ENCODE measurements at places on chromosomes 2 and 18.

DNA sequence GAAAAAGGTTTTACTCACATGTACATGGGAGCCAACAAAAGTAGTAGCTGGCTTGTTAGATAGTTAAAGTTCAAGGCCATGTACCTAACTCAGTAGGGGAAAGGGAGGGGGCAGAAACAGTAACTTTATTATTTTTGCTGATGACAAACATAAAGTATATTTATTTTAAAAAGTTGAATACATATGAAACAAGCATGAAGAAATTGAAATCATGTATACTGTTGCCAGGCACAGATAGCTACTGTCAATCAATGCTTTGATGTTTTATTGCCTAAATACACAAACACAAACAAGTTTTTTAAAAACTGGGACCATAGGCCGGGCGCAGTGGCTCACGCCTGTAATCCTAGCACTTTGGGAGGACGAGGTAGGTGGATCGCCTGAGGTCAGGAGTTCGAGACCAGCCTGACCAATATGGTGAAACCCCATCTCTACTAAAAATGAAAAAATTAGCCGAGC is 7.6 kb upstream of the PSD4 start:
- H3K27ac ChIP-seq, result no peak overlapping the region
- H3K27me3 ChIP-seq, result no peaks in the 10 kb centered on the region
- H3K4me3 ChIP-seq, result no peak overlapping the region
- no peaks in the 10 kb centered on the region for H3K36me3 ChIP-seq
- no peaks in the 10 kb centered on the region for H3K4me1 ChIP-seq

- no peak for DNase-seq
- H3K27ac ChIP-seq, result no peak overlapping the region
- H3K4me1 ChIP-seq, result no peaks in the 10 kb centered on the region
- H3K27me3 ChIP-seq, result no peaks in the 10 kb centered on the region
- H3K36me3 ChIP-seq, result no peaks in the 10 kb centered on the region
- no peak overlapping the region for H3K4me3 ChIP-seq
Observed at GRCh38 chr18:8008033-8008432, 440.9 kb downstream of the PTPRM start.

GRCh38 chr2:201116115-201116958 is at the start of gene CFLAR:
TSS of gene CFLAR (plus strand) at chr2:201116164. CDS start at chr2:201129866, 13,702 bp downstream.
- H3K27ac ChIP-seq, result peak within 1 kb of the TSS; percentile 100
- H3K36me3 ChIP-seq, result no peaks in the 10 kb centered on the region
- peak within 1 kb of the TSS; percentile 98 for H3K4me3 ChIP-seq
- no peaks in the 10 kb centered on the region for H3K27me3 ChIP-seq

DNA sequence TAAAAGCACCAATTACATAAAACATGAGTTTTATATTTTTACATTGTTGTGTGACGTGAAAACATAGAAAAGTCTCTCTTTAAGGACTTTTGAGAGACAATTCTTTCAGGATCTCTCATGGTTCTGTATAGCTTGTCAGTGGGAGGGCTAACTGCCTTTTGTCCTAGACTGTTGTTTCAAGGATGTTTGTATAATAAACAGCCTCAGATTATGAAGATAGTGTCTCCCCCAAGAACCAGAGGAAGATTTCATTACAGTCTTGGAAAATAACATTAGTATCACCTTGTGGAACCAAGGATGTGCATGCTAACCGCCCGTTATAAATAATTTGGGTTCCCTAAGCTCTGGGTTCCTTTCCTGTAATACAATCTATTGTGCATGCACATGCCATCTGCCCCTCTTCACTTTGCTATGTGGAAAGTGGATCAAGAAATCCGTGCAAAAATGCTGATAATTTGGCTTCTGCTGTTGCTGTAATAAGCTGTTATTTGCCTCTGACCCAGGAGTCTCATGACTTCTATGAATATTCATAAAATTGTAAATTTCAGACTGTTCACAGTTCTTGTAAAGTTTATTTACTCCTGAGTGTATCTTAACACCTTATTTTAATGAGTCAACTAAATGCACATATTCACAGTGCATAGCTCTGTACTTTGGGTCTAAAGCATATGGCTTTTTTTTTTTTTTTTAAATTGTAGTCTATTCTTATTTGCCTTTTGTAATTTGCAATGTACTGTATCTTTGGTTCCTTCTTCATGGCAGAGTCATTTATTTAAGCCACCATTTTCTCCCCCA is 265.5 kb downstream of the PTH2R start:
- DNase-seq, result no peak
- no peaks in the 10 kb centered on the region for H3K27me3 ChIP-seq
- no peaks in the 10 kb centered on the region for H3K36me3 ChIP-seq
- H3K4me3 ChIP-seq, result no peak overlapping the region
- no peaks in the 10 kb centered on the region for H3K4me1 ChIP-seq

GRCh38 chr2:40372283-40372985 is 79.5 kb downstream of the SLC8A1 start:
- H3K27ac ChIP-seq, result peak overlapping the region; percentile 56
- H3K27me3 ChIP-seq, result no peaks in the 10 kb centered on the region
- H3K36me3 ChIP-seq, result no peaks in the 10 kb centered on the region
- no peak overlapping the region for H3K4me3 ChIP-seq
- peaks cover 48% of the 10 kb centered on the region for H3K4me1 ChIP-seq

DNA sequence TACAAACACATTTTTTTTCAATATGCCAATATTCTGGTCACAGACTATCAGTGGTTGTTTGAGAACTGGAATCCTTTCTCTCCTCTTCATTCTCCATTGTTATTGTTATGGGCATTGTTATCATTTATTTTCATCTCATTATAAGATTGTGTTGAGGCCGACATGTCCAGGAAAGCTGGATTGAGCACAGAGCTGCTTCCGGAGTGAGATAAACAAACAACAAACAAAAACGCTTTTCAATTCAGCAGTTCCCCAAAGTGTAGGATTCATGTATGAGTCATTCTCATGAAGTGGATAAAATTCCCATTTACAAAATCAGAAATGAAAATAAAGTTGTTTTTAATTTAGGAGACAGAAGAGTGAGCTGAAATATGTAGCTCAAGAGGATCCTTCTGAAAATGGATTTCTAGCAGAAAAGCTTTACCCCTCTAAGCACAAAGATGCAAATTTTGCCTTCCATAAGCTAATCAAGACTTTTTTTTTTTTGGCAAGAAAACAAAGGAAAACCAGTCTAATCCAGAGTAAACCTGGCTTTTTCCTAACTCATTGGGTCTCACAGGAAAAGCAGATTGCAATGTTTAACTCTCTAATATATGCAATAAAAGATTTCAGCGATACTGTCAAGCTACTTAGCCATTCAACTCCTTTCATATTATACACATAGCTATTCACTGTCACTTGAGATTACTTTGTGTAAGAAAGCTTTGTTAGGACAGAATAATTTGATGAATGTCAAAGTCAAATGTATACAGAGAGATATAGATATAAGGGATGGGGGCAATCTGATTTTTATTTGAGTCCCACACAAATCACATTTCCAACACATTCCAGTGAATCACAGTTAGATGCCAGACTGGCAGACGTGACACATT is 1441.7 kb upstream of the CELF4 start:
- no peak for DNase-seq
- no peaks in the 10 kb centered on the region for H3K27me3 ChIP-seq

GRCh38 chr2:217735034-217735433 is 267.8 kb downstream of the TNS1 start:
- peaks cover 34% of the 10 kb centered on the region for H3K36me3 ChIP-seq
- H3K27ac ChIP-seq, result no peak overlapping the region
- H3K4me1 ChIP-seq, result peaks cover 14% of the 10 kb centered on the region
- DNase-seq, result no peak
- no peaks in the 10 kb centered on the region for H3K27me3 ChIP-seq
- H3K4me3 ChIP-seq, result no peak overlapping the region

GRCh38 chr2:239259603-239260298 is 141.1 kb downstream of the HDAC4 start:
- H3K27me3 ChIP-seq, result no peaks in the 10 kb centered on the region
- H3K27ac ChIP-seq, result no peak overlapping the region
- DNase-seq, result peak; percentile 56
- peaks cover 9% of the 10 kb centered on the region for H3K4me1 ChIP-seq
- H3K36me3 ChIP-seq, result no peaks in the 10 kb centered on the region
- H3K4me3 ChIP-seq, result no peak overlapping the region

- no peaks in the 10 kb centered on the region for H3K4me1 ChIP-seq
- peaks cover 6% of the 10 kb centered on the region for H3K36me3 ChIP-seq
- H3K27ac ChIP-seq, result no peak overlapping the region
- DNase-seq, result no peak
- no peaks in the 10 kb centered on the region for H3K27me3 ChIP-seq
Observed at GRCh38 chr18:74929110-74929509, 279.8 kb downstream of the PTGR3 start.

DNA sequence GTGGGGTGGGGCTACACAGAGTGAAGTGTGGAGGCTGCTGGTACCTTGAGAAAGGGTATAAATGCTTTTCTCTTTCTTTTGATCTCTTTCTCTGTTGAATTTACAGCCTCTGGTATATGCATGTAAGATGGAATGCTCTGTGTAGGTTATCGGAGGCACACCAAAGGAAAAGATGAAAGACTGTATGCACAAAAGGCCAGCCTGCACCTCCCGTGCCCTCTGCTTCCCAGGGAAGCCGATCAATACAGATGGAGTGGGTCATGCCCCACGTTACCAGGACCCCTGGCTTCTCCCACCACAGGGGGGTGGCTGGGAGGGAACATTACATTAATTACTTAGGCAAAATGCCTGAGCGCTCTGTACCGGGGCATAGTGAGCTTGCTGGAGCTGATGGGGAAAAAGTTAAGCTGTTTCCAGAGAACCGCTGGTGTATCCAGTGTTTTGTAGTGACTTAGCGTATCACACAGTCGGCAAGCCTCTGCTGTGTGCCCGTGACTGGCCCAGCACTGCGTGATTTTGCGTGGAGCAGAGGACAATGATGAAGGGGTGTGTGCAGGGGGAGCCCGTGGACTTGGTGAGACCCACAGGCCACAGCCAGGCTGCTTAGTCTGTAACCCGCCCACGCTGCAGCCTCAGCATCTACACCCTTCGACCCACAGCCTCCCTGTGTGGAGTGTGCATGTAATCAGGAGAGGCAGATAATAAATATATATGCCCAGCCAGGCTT is 8.0 kb downstream of the ALLC start:
- H3K36me3 ChIP-seq, result no peaks in the 10 kb centered on the region
- H3K4me1 ChIP-seq, result no peaks in the 10 kb centered on the region
- no peak overlapping the region for H3K4me3 ChIP-seq
- H3K27me3 ChIP-seq, result no peaks in the 10 kb centered on the region
- peak; percentile 10 for DNase-seq
- no peak overlapping the region for H3K27ac ChIP-seq

DNA sequence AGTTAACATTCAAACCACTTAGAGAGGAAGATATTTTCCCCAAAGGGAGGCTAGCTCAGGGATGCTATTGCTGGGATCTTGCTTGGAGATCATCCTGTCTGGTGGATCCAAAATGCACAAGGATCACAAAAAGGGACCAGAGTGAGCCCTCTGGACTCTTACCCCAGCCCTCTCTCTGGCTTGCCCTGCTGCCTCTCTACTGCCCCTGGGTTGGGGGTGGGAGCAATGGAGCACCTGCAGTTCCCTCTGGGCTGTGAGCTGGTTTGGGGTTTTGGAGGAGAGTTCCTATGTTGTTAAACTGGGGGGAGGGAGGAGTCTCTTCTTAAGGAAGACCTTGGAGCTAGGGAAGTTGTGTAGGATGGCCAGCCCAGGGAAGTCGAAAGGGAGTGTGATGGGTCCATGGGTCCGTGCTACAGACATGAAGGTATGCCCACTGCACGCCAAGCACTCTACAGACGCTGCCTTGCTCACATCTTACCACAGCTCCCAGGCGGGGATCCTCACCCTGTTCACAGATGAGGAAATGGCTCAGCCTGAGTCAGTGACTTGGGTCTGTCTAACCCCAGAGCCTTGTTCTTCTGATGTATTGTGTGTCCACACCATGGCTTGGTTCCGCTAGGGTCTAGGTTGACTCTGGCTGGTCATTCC is 3.8 kb downstream of the LBH start:
- H3K27ac ChIP-seq, result peak overlapping the region; percentile 93
- H3K4me1 ChIP-seq, result peaks cover 58% of the 10 kb centered on the region
- H3K27me3 ChIP-seq, result no peaks in the 10 kb centered on the region
- H3K36me3 ChIP-seq, result peaks cover 22% of the 10 kb centered on the region

- no peaks in the 10 kb centered on the region for H3K36me3 ChIP-seq
- no peaks in the 10 kb centered on the region for H3K27me3 ChIP-seq
- DNase-seq, result no peak
- H3K4me1 ChIP-seq, result no peaks in the 10 kb centered on the region
Observed at GRCh38 chr2:225486236-225486635, 86.7 kb downstream of the NYAP2 start.

GRCh38 chr2:232246245-232246644 is 132.3 kb upstream of the ALPP start:
- H3K36me3 ChIP-seq, result peaks cover 19% of the 10 kb centered on the region
- no peaks in the 10 kb centered on the region for H3K4me1 ChIP-seq
- H3K27ac ChIP-seq, result no peak overlapping the region
- H3K4me3 ChIP-seq, result no peak overlapping the region
- no peaks in the 10 kb centered on the region for H3K27me3 ChIP-seq

DNA sequence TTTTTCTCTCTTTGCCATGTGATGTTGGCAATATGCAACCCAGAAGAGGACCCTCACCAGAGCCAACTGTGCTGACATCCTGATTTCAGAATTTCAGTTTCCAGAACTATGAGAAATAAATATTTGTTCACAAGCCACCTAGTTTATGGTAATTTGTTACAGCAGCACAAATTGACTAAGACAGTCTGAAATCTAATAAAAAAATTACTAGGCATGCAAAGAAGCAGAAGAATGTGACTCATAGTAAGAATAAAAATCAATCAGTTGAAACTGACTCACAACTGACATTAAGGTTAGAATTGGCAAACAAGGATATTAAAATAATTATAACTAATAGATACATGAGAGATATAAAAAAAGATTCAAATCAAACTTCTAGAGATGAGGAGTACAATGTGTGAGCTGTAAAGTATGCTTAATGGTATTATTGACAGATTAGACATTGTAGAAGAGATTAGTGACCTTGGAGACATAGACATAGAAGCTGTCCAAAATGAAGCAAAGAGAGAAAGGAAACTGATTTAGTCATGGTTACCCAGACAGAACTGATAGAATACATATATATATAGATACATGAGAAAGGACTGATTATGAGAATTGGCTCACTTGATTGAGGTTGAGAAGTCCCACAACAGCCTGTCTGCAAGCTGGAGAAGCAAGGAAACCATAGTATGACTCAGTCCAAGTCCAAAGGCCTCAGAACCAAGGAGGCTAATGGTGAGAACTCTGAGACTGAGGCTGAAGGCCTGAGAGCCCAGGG is 27.8 kb upstream of the TTC39C start:
- H3K27me3 ChIP-seq, result no peaks in the 10 kb centered on the region
- peaks cover 14% of the 10 kb centered on the region for H3K4me1 ChIP-seq
- H3K4me3 ChIP-seq, result no peak overlapping the region
- H3K36me3 ChIP-seq, result no peaks in the 10 kb centered on the region

GRCh38 chr18:13026583-13027270 is 35.6 kb downstream of the CEP192 start:
- H3K4me3 ChIP-seq, result no peak overlapping the region
- H3K4me1 ChIP-seq, result no peaks in the 10 kb centered on the region
- no peaks in the 10 kb centered on the region for H3K27me3 ChIP-seq
- no peak overlapping the region for H3K27ac ChIP-seq
- no peak for DNase-seq
- peaks cover 55% of the 10 kb centered on the region for H3K36me3 ChIP-seq

GRCh38 chr2:141440072-141440635 is 690.7 kb downstream of the LRP1B start:
- no peak overlapping the region for H3K27ac ChIP-seq
- no peaks in the 10 kb centered on the region for H3K4me1 ChIP-seq
- no peak overlapping the region for H3K4me3 ChIP-seq
- H3K27me3 ChIP-seq, result no peaks in the 10 kb centered on the region
